ENCODE measurements at places on chromosomes 3 and 15.
A peak's percentile ranks its signal among the peaks of the same experiment; 100 is the strongest.

DNA sequence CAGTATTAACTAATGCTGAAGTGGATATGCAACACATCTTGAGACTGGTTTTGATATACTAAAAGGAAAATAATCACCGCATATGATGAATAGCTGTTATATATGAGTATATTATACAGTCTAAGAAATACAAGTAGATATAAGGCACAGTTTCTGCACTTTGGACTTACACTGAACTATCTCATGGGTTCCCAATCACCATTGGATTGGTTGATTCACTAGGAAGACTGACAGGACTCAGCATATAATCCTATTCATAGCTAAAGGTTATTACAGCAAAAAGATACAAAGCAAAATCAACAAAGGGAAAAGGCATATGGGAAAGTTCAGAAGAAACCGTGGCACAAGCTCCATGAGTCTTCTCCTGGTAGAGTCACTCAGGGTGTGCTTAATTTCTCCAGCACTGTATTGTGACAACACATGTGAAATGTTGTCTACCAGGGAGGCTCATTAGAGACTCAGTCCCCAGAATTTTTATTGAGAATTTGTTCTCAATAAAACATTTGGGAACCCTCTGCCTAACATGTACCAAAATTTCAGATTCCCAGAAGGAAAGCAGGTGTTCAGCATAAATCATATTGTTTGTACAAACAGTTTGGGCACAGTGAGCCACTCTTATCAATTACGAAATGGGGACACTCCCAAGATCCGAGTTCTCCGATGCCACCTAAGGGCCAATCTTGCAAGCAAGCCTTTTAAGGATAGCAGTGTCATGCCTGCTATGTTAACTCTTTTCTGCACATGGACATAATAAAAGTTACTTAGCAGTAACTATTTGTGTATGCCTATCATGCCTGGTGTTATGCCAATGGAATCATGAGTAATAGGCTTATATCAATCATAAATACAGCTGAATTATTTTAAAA lies 26.8 kb downstream of the CMC1 start:
- DNase-seq: no peak

DNA sequence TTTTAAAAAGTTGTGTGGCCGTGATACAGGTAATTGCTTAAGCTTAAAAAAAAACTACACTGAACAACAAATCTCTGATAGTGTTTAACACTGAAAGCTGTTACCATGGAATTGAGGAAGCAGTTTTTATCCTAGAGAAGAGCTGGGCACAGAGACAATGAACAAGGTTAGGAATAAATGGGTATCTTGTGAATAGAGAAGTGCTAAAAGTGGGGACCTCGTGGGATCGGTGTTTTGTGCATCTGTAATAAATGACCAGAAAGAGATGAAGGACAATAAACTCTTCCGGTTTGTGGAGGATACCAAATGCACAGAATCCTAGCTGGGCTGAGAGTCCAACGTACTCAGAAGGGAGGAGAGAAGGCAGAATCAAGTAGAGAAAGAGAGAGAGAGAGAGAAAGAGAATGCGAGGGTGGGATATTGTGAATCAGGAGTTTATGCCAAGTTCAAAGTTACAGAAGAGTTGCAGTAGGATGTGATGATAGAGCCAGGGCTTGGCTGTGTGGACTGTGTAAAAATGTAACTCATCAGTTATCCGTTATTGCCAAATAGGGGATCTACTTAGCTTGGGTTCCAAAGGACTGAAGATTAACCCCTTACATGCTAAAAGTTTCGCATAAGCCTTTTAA lies 148.9 kb downstream of the IL20RB start:
- DNase-seq: no peak

DNA sequence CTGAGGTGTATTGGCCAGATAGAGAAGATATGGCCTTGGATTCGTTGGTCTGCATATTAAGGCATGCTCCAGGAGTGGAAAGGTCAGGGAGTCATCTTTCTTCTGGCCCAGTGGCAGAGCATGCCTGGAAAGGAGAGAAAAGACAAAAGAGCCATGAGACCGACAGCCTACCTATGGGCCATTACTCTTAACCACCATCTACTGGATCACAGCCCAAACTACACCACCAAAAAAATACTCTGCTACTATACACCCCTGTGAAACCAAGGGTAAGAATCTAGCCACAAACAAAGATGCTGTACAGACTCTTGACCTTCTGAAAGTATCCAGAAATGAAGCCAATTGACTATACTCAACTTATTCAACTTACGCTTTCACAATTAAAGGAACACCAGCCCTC lies 96.1 kb upstream of the PLSCR5 start:
- DNase-seq: no peak

DNA sequence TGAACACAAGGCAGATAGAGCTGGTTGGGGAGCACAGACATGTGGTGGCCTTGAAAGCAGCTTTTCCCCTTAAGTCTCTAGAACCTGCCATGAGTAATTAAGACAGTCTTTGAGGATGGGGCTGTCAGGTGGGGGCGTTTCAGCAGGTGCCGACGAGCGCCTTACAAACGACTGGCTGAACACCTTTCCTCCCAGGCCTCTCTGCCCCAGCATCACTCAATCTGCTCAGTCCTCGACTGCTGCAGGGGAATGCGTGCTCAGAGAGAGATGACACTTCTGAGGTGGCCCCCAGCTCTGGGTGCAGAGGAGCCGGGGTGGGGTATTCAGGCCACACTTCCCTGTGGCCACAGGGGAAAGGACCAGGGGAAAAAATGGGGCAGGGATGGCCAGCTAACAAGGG lies 8.1 kb upstream of the NCKIPSD start:
- DNase-seq: no peak

- DNase-seq: no peak
Observed at GRCh38 chr3:102441832-102442231, 7.0 kb downstream of the ZPLD1 start.

DNA sequence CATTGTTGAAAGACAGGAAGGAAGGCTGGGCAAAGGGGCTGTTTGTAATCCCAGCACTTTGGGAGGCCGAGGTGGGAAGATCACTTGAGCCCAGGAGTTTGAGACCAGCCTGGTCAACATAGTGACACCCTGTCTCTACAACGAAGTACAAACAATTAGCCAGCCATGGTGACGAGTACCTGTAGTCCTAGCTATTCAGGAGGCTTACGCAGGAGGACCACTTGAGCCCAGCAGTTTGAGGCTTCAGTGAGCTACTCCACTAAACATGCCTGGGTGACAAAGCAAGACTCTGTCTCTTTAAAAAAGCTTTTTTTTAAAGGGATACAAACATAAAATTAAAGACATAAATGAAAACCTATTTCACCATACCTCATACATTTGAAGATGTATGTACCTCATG lies 11.1 kb downstream of the SERP1 start:
- DNase-seq: no peak

GRCh38 chr15:101702077-101702476 lies 22.2 kb downstream of the TARS3 start:
- DNase-seq: no peak

GRCh38 chr3:3556078-3556477 lies 243.2 kb upstream of the LRRN1 start:
- DNase-seq: no peak

DNA sequence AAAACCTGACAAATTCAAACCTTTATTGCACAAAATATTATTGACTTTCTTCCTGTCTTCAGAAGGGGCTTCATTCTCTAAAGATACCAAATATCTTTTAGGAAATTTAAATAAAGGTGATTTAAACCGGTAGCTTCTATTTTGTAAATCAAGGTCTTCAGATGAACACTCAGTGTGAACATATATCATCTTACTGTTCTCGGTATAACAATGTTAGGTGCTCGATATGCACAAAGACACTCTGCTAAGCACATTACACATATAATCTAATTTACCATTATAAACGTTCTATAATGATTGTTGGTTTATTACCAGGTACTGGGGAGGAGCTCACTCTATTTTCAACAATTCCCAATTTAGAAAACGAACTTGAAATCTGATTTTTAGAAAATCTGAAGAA lies 225.4 kb upstream of the AZI2 start:
- DNase-seq: no peak

DNA sequence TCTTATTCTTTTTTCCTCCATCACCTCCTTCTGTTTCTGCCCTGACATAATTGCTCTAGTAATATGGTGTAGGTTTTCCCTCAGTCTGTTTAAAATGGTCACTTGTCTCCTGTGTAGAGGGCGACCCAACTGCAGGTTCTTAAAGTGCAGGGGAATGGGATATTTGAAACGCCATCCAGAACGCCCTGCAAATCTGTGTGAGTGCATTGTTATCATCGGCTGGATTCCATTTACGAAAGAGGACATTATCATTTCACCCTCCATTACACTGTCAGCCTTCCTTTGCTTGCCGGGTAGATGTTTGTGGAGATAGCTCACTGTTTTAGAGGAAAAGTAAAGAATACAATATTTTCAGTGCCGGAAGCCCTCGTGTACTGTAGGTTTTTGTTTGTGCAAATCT lies 354.0 kb downstream of the LRTM1 start:
- DNase-seq: no peak

DNA sequence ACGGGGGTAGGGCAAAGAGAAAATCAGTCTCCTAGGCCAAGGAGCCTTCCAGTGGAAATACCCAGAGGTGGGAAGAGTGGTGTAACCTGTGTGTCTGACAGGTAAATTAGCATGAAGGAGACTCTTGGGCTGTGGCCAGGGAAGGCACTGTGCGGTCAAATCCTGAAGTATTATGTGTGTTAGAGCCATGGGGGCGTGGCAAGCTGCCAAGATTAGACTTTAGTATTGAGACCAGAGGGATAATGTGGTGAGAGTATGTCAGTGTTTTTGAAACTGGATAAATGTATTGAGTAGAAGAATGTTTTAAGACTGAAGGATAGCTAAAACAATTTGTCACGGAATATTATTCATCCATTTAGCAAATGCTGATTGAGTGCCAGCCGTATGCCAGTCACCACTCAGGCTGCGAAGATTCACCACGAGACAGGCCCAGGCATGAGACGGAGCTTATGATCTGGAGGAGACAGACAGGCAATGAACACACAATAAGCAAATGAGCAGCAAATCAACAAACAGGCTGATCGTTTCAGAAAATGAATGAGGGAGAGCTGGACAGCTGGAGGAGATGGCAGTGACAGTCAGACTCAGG lies 445.9 kb downstream of the MCTP2 start:
- no peak for DNase-seq

DNA sequence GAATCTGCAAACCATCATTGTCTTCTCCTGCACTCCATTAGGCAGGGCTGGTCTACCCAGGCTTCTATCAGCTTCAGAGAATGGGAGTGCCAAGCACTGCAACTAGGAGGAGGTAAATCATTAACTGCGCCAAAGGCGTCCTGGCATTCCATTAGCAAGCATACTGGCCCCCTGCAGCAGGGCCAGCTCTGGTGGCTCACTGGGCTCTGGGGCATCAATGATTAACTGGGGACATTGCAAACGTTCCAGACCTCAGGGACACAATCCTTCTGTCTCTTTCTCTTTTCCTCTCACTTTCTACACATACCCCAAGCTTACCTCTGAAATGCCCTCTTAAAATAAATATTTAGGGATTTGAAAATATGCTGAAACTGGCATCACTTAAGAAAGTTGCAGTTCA lies 129.0 kb downstream of the MYLK start:
- DNase-seq: no peak

DNA sequence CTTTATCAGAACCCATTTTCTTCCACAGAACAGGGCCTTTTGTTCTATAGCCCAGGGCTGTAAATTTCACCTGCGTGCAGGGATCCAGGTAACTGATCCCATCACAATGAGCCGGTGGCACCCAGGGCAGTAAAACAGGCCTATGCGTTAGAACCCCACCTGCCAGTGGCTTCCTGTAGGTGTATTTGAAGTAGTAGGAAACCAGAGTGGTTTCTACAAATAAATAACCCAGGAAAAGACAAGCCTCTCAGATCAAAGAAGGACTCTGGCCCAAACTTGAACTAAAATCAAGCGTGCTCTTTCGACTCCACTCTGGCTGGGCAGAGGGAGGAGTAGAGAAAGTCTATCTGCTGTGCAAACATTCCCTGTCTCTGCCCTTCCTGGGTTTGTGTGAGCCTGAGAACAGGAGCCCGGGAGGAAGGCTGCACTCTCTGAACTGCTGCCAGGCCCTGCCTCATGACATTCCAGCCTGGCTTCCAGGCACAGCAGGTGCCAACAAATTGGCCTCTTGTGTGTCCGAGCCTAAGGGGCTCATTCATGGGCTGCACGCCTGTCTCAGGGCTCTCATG lies 77.7 kb downstream of the CEMIP start:
- DNase-seq: peak; percentile 44

DNA sequence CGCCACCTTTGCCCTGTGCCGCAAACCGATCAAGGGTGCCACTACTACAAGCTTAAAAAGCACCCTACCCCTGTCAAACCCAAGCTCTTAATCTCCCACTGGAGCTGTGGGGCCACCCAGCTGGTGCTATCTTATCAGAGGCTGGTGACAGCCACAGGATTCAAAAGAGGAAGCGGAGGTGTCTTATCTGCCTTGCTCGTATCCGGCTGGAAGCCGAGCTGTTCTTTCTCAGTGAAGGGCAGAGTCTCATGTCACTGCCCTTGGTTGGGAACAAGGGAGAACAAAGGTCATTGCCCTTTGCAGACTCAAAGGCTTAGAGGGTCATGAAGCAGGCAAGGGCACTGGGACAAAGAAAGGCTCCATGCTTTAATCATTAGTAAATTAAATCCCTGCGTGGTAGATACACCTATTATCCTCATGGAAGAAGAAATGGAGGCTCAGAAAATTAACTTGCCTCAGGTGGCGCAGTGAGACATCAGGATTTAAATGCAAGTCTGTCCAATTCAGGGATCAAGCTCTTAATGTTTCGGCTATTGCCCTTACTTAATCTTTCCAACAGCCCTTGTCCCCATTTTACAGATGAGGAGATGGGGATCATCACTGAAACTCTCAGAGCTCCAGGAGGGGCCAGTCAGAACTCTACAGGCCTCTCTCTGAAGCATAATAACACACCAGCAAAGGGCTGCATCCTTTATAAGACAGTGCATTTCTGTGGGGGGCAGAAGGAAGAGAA lies 360.0 kb upstream of the PROK2 start:
- DNase-seq: no peak

DNA sequence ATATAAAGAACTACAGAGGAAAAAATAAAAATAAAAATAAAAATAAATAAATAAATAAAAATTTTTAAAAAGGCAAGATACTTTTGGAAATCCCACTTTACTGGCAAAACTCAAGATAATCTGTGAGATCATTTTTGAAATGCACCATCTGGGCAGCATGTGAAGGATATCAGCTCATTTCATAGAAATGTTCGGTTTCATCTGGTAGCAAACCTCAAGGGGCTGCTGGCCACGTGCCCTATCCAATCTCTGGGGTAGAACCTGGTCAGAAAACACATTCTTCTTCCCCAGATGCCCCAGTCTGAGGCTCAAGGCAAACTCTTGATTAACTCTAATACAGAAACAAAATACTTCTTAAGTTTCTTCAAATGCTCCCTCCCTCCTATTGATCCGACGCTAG lies 166.0 kb downstream of the FMN1 start:
- DNase-seq: no peak

- no peak for DNase-seq
Observed at GRCh38 chr3:158295771-158296170, 185.9 kb downstream of the RSRC1 start.

DNA sequence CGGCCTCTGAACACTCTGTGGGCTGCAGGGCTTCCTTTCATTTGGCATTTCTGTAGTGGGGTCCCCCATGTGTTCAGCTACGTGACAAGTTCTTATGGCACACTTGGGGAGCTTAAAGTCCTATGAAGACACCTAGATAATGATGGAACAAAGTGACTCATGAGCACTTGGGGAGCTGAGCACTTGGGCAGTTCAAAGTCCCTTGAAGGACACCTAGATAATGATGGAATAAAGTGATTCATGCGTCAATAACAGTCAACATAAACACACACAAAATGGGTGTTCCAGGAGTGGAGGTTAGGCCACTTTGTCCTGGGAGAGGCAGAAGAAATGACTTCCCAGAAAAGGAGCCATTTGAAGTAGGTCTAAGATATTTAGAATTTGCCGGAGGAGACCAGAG lies 66.6 kb downstream of the LDHAL6B start:
- no peak for DNase-seq

GRCh38 chr3:185112186-185112585 lies 40.7 kb downstream of the C3orf70 start:
- no peak for DNase-seq
